ENCODE measurements at places on chromosomes 4 and X.
A peak's percentile ranks its signal among the peaks of the same experiment; 100 is the strongest.

GRCh38 chrX:123481913-123482851 lies 250.7 kb downstream of the THOC2 start:
- DNase-seq, result no peak

DNA sequence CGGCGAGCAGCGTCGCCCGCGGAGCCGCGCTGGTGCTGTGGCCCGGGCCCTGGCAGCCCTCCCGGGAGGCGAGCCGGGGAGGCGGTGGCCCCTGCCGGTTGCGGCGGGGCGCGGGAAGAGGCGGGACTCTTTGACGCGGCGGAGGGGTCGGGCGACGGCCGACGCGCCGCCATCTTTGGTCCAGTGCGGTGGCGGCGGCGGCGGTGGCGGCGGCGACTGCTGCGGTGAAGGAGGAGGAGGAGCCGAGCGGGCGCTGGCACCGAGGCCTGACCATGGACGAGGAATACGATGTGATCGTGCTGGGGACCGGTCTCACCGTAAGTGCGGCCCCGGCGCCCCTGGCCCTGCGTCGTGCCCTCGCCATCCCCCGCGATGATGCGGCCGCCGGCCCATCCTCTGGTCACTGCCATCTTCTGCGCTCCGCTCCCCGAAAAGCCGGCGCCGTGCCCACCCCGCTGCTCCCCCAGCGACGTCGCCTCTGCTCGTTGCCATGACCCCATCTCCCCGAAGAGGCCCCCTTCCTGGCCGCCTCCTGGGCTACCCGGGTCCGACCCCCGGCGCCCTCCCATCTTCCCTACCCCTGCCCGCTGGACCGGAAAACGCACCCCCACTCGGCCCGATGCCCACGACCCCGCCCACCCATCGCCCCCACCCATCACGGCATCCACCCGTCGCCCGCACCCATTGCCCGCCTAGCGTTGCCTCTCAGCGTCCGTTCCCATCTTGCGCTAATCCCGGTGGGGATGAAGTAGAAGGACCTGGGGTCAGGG lies at the start of gene GDI1:
Gene GDI1 (plus strand): TSS at position 172 of the 770 bp plus-strand sequence. CDS start 101 bp downstream, at position 273.
- DNase-seq, result peak; percentile 6

GRCh38 chr4:24980064-24980690 lies 50.6 kb downstream of the LGI2 start:
- peak; percentile 13 for DNase-seq

DNA sequence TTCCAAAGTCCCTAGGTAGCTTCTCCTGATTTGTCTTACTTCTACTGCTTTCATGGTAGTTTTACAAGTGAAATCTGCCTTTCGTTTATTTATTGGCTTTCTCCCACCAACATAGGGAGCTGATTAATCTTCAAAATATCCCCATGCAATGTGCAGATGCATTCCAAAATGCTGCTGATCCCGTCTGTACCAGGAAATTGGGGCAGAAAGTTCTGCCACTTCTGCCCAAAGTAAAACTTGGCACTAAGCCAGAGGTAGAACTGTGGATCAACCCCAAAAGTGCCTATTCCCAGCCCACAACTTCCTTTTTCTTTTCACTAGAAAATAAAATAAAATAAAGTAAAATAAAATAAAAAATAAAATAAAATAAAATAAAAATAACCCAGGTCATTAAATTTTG lies 47.3 kb upstream of the PPARGC1A start:
- no peak for DNase-seq

GRCh38 chrX:6683353-6683752 lies 148.4 kb upstream of the VCX3A start:
- no peak for DNase-seq

GRCh38 chr4:182832352-182833120 lies 84.7 kb downstream of the DCTD start:
- no peak for DNase-seq

DNA sequence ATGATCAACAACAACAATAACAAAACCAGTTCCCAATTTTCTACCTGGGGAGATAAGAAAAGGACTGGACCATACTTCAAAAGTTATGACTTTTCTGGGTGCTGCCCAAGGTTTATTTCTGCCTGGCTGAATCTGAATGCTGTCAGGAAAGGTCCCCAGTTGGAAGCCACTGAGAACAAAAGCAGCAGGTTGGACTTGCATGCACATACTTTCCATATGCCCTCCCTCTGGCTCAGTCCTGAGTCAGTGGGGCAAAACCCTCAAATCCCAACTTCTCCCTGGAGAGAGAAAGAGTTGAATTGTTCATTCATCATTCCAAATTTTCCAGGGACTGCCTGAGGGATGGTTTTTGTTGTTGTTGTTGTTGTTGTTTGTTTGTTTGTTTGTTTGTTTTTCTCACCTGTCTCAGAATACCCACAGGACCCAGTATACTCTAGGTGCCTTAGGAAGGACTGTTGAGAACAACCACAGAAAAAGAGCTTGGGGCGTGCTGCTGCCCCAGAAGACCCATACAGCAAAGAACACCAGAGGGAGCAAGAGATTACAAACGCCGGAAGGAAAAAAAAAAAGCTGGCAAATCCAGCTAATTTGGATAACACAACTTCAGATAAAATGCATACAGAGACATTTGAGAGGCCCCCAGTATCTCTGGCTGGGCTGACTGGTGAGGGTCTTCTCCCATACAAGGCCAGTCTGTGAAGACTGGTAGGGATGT lies 138.9 kb upstream of the INPP4B start:
- peak; percentile 2 for DNase-seq

DNA sequence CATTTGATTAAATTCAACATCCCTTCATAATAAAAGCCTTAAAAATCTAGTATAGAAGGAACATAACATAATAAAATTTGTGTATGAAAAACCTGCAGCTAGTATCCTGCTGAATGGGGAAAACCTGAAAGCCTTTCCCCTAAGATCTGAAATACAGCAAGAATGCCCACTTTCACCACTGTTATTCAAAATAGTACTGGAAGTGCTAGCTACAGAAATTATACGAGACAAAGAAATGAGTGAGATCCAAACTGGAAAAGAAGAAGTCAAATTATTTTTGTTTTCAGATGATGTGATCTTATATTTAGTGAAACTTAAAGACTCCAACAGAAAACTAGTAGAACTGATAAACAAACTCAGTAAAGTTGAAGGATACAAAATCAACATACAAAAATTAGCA lies 152.9 kb downstream of the RTL3 start:
- DNase-seq, result no peak

- no peak for DNase-seq
Observed at GRCh38 chrX:144586756-144587155, 660.5 kb upstream of the SPANXN1 start.

GRCh38 chr4:36026348-36026880 lies 217.9 kb downstream of the ARAP2 start:
- no peak for DNase-seq

DNA sequence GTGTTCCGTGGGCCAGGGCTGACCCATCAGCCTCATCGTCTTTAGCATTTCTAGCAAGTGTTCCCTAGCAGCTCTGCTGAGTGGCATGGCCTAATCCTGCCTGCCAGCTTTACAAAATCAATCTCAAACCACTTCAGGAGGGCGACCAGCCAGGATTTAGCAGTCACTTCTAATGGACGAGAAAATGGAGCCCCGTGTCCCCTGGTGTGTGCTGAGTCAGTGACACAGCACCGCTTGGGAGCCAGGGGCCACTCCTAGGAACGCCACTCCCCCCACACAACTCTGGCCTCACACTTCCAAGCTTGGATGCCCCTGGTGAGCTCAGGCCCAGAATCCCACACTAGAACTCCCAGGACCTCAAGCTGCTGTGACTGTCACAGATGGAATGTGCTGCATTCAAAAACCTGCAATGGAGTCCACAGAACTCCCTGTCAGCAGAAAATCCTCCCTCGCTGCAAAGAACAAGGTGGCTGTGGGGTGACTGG lies 311.2 kb upstream of the GATB start:
- no peak for DNase-seq

DNA sequence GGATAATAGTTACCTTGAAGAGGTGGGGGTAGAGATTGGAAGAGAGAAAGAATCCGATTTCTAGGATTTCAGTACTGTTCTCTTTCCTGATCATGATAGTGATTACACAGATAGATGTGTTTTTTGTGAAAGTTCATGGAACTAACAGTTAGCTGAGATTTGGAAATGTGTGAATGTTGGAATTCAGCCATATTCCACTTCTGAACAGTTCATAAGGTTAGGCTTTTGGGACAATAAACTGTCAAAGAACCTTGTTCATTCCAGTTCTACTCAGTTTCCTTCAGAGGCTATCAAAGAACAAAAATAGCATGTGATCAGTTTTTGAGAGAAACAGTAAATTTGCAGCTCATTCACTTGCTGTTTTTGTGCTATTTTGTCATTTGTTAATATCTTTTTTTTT lies 43.6 kb downstream of the RUFY3 start:
- no peak for DNase-seq

DNA sequence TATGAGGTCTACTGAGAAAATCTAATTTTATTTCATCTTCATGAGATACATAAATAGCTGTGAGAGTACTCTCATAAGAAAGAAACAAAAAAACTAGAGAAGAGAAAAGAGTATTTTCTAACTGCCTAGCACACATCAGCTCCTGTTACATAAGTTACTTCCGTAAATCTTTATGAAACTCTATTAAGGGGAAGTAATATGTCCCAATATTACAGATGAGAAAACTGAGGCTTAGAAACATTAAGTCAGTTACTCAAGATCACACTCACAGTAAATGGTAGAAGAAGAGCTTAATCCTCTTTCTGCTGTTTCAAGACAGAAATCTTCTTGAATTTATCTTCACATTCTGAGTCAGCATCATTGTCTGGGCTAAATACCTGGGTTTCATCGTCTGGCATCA lies 164.1 kb downstream of the DTHD1 start:
- no peak for DNase-seq

DNA sequence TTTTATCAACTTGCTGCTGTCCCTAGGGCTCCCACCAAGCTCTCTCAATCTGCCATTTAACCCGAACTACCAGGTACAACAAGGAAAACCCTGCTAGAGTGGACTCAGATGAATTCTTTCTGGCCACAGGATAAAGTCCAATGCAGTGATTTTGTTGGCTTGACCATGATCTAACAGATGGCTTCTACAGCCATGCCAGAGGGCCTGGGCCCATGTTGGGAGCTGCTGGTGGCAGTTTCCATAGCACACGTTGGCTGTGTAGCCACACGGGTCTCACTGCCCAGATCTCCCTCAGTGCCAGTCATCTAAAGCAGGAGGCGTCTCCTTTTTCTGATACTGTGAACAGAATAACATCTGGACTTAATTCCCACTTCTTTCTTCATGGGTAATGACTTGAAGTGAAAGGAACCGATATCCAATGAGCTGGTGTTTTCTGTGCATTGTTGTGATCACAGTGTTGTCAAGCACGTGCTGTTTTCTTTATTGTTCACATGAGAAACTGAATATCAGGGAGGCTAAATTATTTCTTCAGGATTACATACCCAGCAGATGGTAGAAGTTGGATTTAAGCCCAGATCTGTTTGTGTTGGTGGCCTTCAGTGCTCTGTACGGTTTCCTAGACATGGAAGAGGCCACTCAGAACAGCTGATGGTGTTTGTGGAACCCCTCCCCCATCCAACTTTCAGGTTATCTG lies 85.2 kb upstream of the CLCN4 start:
- peak; percentile 91 for DNase-seq

DNA sequence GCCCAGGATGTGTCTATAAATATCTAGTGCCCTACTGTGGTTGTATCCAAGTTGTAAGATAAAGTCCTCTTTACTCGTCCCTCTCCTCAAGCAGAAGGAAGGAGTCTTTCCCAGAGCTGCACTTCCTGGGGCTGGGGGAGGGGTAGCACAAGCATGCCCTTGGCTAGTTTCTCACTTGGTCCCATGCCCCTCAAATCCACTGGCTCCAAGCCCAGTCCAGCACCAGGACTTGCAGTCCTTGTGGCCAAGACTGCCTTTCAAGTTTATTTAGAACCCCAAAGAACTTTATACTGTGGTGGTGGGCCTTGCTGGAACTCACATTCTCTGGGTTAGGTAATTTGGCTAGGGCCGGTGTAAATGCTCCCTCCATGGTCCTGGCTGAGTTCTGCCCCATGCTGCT lies 43.2 kb upstream of the SLC10A4 start:
- DNase-seq, result no peak

- DNase-seq, result no peak
Observed at GRCh38 chr4:146041139-146042004, 102.7 kb upstream of the ZNF827 start.

DNA sequence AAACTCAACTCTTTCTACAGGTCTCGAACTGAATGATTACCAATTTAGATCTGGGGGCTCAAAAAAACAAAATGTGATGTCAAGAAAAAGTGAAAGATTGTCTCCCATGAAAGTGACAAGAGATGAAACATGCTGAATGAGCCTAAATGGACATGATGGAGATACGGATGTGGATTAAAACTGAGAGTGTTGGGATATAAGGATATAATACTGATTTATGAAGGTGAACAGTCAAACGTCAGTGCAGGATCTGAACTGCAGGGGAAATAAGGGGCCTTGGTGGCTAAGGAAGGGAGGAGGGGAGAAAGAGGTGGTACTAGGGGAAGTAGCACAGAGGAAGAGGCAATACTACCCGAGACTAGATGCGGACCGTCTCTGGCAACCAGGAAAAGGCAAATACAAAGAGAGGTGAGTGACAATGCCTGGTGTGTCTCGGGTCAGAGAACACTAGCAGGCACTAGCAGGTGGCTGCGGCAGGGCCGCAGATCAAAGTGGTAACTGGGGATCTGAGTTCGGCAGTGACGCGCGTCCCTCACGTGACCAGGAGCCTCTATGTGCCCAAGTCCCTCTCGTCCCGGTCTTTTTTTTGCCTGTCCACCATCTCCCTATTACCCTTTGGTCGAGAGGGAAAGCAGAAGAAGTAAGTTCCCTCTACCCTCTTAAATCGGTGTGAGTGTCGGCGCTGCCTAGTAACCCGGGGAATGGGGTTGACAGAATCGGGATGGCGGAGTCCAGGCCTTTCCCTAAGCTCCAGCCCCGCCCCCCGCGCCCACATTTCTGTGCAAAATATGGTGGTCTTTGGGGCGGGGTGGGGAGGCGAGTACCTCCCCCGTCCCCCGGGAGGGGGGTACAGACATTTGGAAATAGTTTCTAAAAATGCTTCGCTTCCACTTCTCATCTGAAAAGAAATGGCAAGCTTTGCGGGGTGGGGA lies at the start of gene TCEAL1:
Gene TCEAL1 (plus strand): TSS at position 590 of the 932 bp plus-strand sequence. CDS start 942 bp downstream, outside the sequence.
- DNase-seq, result peak; percentile 63

DNA sequence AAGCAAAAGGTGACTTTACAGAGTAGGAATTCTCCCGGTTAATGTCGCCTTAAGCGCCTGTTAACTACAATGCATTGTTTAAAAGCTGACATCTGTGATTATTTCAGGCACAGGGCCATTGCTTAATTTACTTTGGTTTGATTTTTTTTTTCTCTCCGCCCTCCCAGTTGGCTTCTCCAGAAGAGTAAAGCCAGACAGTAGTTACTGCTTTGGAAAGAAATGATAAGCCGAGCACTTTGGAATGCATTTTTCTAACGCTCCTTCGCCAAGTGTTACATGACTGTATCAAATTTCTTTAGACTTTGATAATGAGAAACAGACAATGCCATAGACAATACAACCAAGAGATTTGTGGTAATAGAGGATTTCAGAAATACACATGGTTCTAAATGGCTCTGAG lies 383.0 kb upstream of the TENM3 start:
- no peak for DNase-seq

DNA sequence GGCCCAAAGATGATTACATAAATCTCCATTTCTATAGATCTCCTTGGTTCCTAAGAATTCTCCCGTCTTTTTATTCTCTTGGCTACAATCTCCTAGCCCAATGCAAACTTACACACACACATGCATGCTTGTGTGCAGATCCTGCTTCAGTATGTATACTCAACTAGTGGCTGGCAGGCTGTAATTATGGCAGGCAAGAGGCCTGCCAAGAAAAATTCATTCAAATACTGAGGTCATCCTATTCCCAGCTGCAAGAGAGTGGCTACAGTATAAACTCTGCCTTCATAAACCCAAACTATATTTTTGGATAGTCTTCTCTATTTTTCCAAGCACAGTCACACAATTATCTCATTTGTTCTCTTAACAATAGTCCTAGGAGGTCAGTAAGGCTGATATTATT lies 95.2 kb downstream of the SHROOM4 start:
- DNase-seq, result no peak

- no peak for DNase-seq
Observed at GRCh38 chrX:41946989-41947612, 23.7 kb upstream of the CASK start.
